Activated T-cell treated with anti-CD3 and anti-CD28 coated beads, Interleukin-2, amount 50 U/mL, for 24 hours (primary cell): ENCODE measurements at places on chromosomes 6 and 20.

DNA sequence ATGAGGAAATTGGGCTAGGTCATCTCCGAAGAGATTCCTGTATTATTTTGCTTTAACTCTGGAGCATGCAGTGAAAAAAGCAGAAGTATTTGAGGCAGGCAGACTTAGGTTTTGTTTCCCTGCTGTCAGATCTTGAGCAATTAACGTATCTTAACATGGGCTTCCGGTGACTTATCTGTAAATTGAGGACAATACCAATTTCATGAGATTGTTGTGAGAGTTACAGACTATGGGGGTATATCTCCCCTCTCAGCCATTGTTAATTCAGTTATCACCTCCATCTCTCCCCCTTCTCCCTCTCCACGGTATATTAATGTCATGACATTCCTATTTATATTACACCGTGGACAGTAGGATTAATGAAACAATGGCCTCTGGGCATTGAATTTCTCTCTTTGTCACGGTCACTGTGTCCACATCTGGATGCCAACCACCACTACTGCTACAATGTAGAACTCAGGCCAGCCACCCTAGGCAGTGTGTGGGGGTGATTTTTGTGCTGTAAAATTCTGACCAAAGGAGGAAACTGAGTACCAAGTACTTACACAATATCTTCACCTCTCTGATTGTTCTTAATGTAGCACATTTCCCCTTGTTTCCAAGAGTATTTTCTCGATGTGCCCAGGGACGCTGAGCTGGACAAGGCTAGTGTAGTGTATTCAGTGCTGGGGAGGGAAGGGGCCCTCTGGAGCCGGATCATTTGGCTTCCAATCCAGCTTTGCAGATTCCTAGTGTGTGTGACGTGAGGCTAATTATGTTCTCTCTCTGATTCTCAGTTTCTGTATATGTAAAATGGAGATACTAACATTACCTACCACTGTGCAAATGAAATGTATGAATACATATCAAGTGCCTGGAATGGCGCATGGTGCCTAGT is 77.2 kb downstream of the GCNT2 start:
- H3K36me3 ChIP-seq, result no peaks in the 10 kb centered on the region
- H3K27me3 ChIP-seq, result no peaks in the 10 kb centered on the region
- H3K27ac ChIP-seq, result no peak overlapping the region
- peaks cover 4% of the 10 kb centered on the region for H3K4me1 ChIP-seq

DNA sequence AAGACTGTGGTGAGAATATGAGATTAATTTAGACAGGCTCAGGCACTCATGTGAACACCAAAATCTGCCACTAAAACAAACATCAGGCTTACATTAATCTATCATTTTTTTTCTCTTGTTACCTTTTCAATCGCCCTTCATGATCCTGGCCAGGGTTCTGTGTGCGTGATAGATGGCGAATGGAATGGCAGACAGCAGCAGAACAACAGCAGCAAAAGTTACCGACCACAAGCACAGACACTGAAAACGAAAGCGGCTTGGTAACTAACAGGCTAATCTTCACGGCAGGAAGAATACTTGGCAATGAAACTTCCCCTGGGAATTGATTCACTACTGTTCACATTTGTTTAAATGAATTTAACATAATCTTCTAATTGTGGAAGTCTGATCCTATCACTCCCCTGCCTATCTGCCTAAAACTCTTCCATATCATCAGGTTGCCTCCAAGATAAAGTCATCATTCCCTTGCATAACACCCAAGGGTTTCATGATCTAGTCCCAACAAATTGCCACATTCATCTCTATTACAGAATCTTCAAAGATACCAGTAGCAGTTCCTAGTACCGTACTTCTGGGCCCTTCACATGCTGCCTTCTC is 28.7 kb downstream of the PTPRK start:
- H3K4me3 ChIP-seq, result peak overlapping the region; percentile 32
- peaks cover 4% of the 10 kb centered on the region for H3K27me3 ChIP-seq
- no peak overlapping the region for H3K27ac ChIP-seq
- H3K4me1 ChIP-seq, result peaks cover 10% of the 10 kb centered on the region
- H3K36me3 ChIP-seq, result no peaks in the 10 kb centered on the region

GRCh38 chr20:8373579-8373978 is 241.5 kb downstream of the PLCB1 start:
- no peak for DNase-seq
- no peaks in the 10 kb centered on the region for H3K27me3 ChIP-seq
- H3K4me3 ChIP-seq, result no peak overlapping the region
- H3K4me1 ChIP-seq, result peaks cover 9% of the 10 kb centered on the region

GRCh38 chr6:85677234-85677956 is 34.7 kb upstream of the SYNCRIP start:
- peak overlapping the region; percentile 100 for H3K27ac ChIP-seq
- H3K4me3 ChIP-seq, result peak overlapping the region; percentile 100
- peaks cover 81% of the 10 kb centered on the region for H3K36me3 ChIP-seq
- H3K27me3 ChIP-seq, result peaks cover 4% of the 10 kb centered on the region

DNA sequence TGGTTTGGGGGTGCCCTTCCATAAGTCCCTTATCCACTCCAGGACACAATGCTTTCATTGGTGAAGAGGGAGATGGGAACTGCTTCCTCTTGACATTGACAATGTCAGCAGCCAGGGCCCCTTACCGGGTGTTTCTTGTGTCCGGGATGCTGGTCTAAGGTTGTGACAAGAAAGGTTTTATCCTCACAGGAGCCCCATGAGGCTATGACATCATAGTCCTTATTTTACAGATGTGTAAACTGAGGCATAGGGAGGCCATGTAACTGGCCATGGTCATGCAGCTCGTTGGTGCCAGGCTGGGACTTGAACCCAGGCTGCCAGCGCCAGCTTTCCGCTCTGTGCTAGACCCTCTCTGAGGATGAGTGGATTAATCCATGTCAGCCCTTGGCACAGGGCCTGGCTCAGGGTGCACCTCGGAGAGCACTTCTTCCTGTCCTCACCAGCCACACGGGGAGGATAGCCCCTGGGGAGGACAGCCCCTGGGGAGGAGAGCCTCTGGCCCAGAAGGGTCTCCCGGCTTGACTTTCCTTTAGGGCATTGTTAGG is 157.3 kb downstream of the SYCP2 start:
- H3K27me3 ChIP-seq, result peaks cover 4% of the 10 kb centered on the region
- no peaks in the 10 kb centered on the region for H3K4me1 ChIP-seq
- no peak overlapping the region for H3K4me3 ChIP-seq

DNA sequence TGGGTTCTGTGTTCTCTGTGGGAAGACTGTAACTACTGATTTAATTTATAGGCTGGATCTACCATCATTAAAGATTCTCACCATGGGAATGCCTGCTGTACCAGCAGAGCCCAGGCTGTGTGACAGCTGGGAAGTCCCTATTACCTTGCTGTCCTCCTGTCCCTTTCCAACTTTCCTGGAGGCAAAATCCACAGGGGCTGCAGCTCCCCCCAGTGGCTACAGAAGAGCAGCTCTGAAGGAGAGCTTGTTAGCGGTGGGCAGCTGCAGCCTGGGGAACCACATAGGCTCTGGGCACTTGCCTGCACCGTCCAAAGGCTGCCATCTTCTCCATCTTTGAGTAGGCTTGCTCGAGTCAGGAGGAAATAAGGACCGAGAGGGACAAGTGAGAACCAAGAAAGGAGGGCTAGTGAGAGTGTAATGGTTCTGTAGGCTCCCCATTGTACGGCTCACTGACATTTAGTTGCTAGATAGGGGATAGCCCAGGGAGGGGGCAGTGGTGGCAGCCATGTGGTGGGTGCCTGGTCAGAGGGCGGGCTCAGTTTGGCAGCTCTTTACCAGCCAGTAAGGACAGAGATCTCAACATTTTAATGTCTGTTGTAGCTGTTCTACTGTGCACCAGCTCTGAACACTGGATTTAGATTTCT is 155.1 kb upstream of the MLIP start:
- H3K27me3 ChIP-seq, result peaks cover 4% of the 10 kb centered on the region
- H3K4me1 ChIP-seq, result no peaks in the 10 kb centered on the region
- H3K4me3 ChIP-seq, result no peak overlapping the region
- no peaks in the 10 kb centered on the region for H3K36me3 ChIP-seq
- H3K27ac ChIP-seq, result no peak overlapping the region

- H3K4me1 ChIP-seq, result no peaks in the 10 kb centered on the region
- no peaks in the 10 kb centered on the region for H3K36me3 ChIP-seq
- H3K27me3 ChIP-seq, result no peaks in the 10 kb centered on the region
- no peak overlapping the region for H3K4me3 ChIP-seq
Observed at GRCh38 chr6:101607111-101607690, 213.7 kb downstream of the GRIK2 start.

GRCh38 chr20:49104365-49104648 is 58.2 kb downstream of the CSE1L start:
- H3K36me3 ChIP-seq, result peaks cover 78% of the 10 kb centered on the region
- H3K27me3 ChIP-seq, result no peaks in the 10 kb centered on the region

DNA sequence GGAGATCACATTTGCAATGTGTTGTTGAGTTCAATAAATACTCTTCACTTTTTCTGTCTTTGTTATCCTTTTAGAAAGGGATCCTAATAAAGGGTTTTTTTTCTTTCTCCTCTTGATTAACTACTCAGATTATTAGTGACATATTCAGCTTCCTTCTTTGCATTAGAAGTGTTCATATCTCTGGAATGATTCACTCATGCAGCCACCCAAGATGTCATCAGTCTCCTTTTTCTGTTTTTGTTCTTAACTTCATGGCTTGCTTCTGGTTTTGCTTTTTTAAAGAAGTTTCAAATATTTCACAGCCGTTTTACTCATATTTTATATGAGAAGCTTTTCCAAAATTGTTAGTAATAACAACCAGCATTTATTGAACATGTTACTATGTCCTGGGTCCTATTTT is 187.6 kb downstream of the TMEM242 start:
- H3K4me1 ChIP-seq, result peaks cover 18% of the 10 kb centered on the region
- no peaks in the 10 kb centered on the region for H3K27me3 ChIP-seq
- no peak overlapping the region for H3K4me3 ChIP-seq

DNA sequence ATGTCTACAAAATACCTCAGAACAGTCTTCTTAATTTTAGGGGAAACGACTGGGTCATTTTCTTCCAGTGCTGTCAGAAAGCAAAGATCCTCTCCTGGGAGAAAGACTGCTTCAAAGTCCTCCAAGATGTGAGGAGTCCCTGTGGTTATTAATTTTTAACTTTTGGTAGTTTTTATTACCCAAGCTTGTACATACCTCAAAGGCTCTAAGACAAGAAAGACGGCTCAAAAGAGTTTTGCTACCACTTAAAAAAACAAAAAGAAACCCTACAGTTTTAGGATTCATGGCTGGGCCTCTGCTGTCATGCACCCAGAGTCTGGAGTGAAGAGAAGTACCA is 56.1 kb upstream of the APCDD1L start:
- peaks cover 26% of the 10 kb centered on the region for H3K27me3 ChIP-seq
- no peaks in the 10 kb centered on the region for H3K4me1 ChIP-seq
- no peak overlapping the region for H3K4me3 ChIP-seq
- no peak overlapping the region for H3K27ac ChIP-seq
- no peaks in the 10 kb centered on the region for H3K36me3 ChIP-seq

- no peaks in the 10 kb centered on the region for H3K4me1 ChIP-seq
- no peaks in the 10 kb centered on the region for H3K36me3 ChIP-seq
- no peaks in the 10 kb centered on the region for H3K27me3 ChIP-seq
- no peak for DNase-seq
- no peak overlapping the region for H3K4me3 ChIP-seq
Observed at GRCh38 chr6:121596441-121596840, 161.0 kb downstream of the GJA1 start.

DNA sequence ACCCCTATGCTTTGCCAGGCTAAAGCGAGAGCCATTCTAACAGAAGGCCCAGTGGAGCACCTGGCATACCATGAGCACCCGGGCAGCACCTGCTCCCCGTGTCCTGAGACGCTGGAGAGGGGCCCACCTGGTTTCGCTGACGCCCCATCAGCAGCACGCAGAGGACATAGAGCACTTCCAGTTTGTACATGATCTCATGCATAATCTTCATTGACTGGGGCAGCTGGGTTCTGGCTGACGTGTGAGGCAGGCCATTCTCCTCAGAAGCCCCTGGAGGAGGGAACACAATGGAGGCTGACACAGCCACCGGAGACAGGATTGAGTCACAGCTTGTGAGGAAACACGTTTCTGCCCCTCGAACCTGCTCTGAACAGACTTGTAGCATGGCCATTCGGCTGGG is 65.4 kb downstream of the MYH7B start:
- no peaks in the 10 kb centered on the region for H3K4me1 ChIP-seq
- no peak overlapping the region for H3K4me3 ChIP-seq
- H3K27ac ChIP-seq, result peak overlapping the region; percentile 22
- H3K36me3 ChIP-seq, result peaks cover 88% of the 10 kb centered on the region
- DNase-seq, result no peak

GRCh38 chr20:36573798-36574365 is 485 bp downstream of the TGIF2 start:
- H3K27ac ChIP-seq, result peak overlapping the region; percentile 75
- H3K4me1 ChIP-seq, result peaks cover 44% of the 10 kb centered on the region
- peak; percentile 63 for DNase-seq
- H3K4me3 ChIP-seq, result peak overlapping the region; percentile 89
- no peaks in the 10 kb centered on the region for H3K27me3 ChIP-seq

DNA sequence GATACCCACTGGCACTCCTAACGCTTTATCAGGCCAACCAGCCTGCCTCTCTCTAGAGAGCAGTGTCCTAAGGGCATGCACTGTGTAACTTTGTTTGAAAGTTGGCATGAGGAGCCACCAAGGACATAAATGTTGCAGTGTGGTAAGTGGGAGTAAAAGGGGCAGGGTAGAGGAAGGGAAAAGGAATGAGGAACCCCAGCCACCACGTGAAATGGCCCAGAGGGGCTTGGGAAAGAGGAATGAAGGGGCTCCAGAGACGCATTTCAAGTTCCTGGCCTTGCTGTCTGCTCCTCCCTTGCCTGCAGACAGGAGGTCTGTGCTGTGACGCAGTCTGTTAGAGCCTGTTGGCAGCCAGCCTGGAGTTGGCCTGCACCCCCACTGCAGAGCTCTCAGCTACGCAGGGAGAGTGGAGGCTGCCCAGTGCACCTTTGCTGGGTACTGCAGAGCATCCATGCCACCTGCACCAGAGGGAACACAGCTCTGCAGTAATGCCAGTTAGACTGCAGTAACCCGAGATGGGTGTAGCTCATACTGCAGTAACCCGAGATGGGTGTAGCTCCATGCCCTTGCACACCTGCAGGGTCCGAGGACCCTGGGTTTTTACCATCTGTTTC is 86.8 kb upstream of the SNAP25 start:
- H3K27ac ChIP-seq, result no peak overlapping the region
- H3K4me3 ChIP-seq, result no peak overlapping the region
- no peaks in the 10 kb centered on the region for H3K36me3 ChIP-seq

DNA sequence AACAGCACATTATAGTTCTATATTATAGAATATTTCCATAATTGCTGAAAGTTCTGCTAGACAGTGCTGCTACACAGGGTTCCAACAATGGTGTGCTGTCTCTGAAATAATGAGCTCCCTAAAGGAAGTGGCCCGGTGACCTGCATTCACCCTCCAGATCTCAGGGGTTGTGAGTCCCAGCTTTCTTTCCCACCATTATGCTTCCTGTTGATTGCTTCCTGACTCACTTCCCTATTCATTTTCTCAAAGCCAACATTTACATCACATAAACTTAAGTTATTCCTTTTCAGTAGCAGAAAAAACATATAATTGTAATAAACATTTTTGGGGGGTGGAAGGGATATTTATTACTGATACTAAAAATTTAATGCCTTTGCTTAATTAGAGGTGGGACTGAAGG is 12.9 kb upstream of the CCN6 start:
- no peak overlapping the region for H3K4me3 ChIP-seq
- peaks cover 8% of the 10 kb centered on the region for H3K36me3 ChIP-seq
- DNase-seq, result no peak
- H3K27ac ChIP-seq, result peak overlapping the region; percentile 99

GRCh38 chr6:117960877-117961276 is 53.8 kb downstream of the SLC35F1 start:
- no peaks in the 10 kb centered on the region for H3K36me3 ChIP-seq
- no peaks in the 10 kb centered on the region for H3K4me1 ChIP-seq
- no peak overlapping the region for H3K27ac ChIP-seq
- DNase-seq, result no peak

- no peak overlapping the region for H3K4me3 ChIP-seq
- H3K4me1 ChIP-seq, result peaks cover 47% of the 10 kb centered on the region
- no peak overlapping the region for H3K27ac ChIP-seq
- H3K27me3 ChIP-seq, result no peaks in the 10 kb centered on the region
- no peak for DNase-seq
Observed at GRCh38 chr20:53735536-53736050, 142.0 kb upstream of the ZNF217 start.
